Esophagus mucosa (tissue), 1 donor: ENCODE measurements at places on chromosomes 5 and 9. TPM values are rescaled to one million over a fixed set of nuclear protein-coding genes. Genes with fewer than 3 reads are reported as not detected.

DNA sequence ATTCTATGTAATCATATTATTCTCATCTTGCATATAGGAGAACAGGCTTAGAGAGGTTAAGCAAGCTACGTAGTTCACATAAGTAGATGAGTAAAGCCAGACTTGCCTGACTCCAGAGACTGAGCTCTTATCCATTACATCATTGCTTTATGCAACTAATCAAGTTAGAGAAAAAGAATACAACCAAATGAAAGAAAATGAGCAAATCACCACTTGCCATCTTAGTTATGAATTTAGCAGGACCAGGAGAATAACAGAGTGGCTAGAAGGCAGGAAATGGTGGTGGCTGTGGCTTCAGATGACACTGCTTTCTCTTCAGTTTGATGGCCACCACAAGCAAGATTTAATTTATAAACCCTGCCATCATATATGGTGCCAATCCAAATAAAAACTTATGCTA, 26.6 kb downstream of the POC5 start:
- no peak for ATAC-seq

DNA sequence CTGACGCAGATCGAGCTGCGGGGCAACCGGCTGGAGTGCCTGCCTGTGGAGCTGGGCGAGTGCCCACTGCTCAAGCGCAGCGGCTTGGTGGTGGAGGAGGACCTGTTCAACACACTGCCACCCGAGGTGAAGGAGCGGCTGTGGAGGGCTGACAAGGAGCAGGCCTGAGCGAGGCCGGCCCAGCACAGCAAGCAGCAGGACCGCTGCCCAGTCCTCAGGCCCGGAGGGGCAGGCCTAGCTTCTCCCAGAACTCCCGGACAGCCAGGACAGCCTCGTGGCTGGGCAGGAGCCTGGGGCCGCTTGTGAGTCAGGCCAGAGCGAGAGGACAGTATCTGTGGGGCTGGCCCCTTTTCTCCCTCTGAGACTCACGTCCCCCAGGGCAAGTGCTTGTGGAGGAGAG, 4.6 kb upstream of the PHYHD1 start:
- no peak for ATAC-seq

GRCh38 chr5:76406014-76406413, 2.9 kb downstream of the IQGAP2 start:
- ATAC-seq, result no peak

DNA sequence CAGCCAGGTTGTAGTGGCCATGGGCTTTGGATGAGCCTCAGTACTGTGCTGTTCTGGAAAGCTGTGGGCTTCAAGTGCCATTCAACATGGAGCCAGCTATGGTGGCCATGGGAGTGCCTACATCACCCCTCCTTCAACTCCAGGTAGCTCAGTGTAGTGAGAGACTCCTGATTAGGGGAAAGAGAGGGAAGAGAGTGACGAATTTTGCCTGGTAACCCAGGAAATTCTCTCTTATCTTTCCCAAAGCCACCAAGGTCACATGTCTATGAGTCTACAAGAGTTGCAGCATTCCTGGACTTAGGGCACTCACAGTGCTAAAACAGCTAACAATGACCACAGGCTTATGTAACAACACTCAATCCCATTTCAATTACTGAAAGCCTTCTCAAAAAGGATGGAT, 81.7 kb upstream of the SPTLC1 start:
- no peak for ATAC-seq

DNA sequence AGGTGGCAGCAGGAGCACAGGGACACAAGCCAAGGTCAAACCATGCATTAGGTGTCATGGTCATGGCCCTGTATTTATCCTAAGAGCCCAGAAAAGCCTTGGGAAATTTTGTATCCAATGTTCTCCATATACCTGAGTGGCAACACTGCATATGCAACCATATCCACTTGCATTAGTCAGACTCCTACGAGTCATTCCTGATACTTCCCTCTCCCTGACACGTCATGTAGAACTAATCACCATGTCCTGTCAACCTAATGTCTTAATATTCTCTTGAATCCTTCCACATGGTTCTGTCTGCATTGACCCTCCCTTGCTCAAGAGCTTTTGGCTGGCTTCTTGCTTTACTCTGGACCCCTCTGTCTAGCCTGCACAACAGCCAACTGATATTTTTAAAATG, 9.4 kb downstream of the SCGB3A2 start:
- ATAC-seq, result peak; percentile 85

RLN1 gene
- total RNA-seq, result not detected

MORN5 gene
- total RNA-seq, result not detected

GRCh38 chr5:62741761-62742160, 163.1 kb downstream of the LRRC70 start:
- no peak for ATAC-seq
